ENCODE measurements at places on chromosomes 2 and 18.
A peak's percentile ranks its signal among the peaks of the same experiment; 100 is the strongest.

DNA sequence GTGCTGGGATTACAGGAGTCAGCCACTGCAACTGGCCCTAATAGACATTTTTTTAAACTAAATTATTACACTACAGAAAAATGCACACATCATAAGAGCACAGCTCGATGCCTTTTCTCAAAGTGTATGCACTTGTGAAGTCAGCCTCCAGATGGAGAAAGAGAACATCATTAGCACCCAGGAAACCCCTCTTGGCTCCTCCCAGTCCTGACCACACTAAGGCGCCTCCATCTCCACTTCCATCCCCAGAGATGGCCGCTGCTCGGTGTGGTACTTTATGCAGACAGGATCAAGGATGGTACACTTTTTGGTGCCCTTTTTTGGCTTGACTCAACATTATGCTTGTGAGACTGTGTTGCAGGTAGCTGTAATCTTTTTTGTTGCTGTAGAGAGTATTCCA lies 34.8 kb downstream of the RRM2 start:
- no peak for DNase-seq

DNA sequence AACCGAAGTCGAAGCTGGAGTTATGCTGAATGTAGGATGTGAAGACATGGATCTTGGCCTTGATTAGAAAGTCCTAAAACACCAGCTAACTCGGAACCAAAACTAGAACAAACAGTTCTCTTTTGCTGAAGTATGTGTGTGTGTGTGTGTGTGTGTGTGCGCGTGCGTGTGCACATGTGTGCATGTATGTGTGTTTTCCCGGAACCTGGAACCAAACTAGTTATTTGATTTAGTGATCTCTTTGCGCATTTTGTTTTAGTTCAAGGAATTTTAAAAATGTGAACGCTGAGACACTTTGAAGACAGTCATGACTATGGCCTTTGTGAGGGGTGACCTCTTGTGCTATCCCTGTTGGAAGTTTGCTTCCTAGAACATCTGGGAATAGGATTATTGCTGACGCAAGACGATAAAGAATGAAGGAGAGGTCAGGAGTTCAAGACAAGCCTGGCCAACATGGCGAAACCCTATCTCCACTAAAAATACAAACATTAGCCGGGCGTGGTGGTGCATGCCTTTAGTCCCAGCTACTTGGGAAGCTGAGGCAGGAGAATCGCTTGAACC lies 23.8 kb downstream of the FHL2 start:
- DNase-seq, result no peak

GRCh38 chr18:40159141-40160017 lies 1795.7 kb upstream of the PIK3C3 start:
- DNase-seq, result no peak

- no peak for DNase-seq
Measured at GRCh38 chr2:23594460-23594825, 209.5 kb downstream of the KLHL29 start.

GRCh38 chr2:126826491-126826890 lies 72.2 kb upstream of the TEX51 start:
- no peak for DNase-seq

DNA sequence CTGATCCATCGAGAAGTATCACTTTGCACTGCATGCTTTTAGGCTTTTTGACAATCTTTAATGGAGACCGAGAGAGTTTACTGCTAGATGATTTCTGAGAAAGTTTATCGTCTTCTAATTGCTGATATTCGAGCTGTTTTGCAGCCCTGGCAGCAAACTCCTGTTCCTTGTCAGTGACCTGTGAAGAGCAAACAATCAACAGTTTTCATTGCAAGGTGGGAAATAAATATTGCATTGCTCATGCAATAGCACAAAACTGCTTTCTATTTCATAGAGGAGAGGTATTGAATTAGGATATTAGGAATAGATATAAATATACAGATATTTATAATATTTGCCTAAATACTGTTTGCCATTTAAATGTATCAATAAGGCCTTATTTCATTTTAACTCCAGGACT lies 65.5 kb downstream of the EPB41L3 start:
- no peak for DNase-seq

DNA sequence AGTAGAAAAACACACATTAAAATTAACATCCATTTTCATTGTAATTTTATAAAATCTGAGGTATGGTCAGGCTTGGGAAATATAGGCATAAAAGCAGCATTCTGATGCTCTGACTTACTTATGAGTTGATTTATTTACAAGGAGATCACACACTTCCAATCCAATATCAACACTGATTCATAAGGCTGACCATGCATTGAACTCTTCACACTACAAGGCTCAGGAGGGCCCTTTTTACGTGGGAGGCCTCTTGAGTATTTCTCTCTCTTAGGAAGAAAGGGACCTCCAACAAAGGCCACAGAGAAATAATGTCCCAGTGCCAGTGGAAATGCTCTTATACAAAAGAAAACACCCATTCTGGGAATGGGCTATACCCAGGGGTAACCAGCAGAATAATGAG lies 222.8 kb downstream of the NAPG start:
- no peak for DNase-seq

- DNase-seq, result no peak
Measured at GRCh38 chr2:105005181-105005951, 32.5 kb upstream of the MRPS9 start.

DNA sequence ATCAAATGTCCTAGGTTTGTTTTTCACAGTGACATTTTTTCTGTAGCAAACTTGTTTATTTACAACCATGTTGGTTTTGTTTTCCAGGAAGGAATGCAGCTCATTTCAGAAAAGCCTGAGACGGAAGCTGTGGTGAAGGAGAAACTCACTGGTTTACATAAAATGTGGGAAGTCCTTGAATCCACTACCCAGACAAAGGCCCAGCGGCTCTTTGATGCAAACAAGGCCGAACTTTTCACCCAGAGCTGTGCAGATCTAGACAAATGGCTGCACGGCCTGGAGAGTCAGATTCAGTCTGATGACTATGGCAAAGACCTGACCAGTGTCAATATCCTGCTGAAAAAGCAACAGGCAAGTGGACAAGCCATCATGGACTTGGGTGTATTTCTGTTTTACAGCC lies 79.2 kb upstream of the EML6 start:
- no peak for DNase-seq

DNA sequence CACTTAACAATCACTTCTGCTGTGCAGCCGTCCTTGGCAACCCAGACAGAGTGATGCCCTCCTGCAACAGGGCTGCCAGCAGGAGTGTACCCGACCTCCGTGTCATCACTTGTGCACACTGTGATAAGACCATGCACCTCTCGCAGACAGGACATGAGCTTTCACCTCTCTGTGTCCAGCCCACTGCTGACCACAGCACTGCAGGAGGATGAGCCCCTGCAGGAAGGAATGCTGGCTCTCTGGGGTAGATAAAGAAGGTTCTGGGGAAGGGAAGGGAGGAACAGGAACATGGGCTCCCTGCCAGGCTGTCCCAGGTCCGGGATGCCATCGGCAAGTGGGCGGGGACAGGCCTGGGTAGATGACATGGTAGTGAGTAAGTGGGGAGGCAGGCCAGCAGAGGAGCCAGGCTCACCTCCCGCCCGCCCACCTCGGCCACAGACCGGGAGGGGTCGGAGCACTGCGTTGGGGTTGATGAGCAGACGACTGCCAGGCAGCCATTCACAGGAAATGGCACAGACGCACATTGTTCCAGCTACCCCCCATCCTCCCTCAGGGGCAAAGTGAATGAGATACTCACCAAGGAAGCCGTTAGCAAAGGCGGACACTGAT lies 18.6 kb upstream of the COL6A3 start:
- peak; percentile 61 for DNase-seq

- DNase-seq, result no peak
Measured at GRCh38 chr2:229665158-229665557, 49.2 kb downstream of the DNER start.

DNA sequence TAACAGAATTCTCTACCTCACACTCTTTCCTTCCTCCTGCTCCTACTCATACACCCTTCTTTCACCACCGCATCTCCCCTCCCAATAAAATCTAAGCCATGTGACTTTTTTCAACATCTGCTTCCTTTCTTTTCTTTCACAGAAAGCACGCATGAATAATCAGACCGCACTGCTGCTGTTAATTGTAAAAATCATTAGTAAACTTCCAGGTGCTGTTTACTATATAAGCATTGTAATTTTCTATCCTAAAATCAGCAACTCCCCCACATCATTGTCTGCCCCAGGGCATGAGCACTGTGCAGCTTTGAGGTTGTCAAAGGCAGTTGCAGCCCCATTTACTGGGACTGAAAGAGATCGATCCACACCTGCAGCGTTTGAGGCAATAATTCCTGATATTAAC lies 782.6 kb upstream of the ID2 start:
- DNase-seq, result no peak

DNA sequence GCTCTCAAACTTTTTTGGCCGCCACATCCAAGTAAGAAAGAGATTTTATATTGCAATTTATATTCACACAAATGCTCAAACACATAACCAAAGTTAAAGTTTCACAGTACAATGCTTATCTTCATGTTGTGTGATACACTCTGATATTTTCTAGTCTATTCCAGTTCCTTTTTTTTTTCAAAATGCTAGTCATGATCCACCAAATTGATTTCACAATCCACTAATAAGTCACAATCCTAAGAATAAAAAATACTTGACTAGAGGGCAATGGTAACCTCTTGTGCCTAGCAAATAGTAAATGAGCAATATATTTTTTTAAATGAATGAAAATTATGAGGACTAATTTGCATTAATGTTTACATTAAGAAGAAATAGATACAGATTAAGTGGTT lies 5.8 kb upstream of the PTPN4 start:
- no peak for DNase-seq

- no peak for DNase-seq
Measured at GRCh38 chr2:199591826-199592225, 134.1 kb upstream of the SATB2 start.

DNA sequence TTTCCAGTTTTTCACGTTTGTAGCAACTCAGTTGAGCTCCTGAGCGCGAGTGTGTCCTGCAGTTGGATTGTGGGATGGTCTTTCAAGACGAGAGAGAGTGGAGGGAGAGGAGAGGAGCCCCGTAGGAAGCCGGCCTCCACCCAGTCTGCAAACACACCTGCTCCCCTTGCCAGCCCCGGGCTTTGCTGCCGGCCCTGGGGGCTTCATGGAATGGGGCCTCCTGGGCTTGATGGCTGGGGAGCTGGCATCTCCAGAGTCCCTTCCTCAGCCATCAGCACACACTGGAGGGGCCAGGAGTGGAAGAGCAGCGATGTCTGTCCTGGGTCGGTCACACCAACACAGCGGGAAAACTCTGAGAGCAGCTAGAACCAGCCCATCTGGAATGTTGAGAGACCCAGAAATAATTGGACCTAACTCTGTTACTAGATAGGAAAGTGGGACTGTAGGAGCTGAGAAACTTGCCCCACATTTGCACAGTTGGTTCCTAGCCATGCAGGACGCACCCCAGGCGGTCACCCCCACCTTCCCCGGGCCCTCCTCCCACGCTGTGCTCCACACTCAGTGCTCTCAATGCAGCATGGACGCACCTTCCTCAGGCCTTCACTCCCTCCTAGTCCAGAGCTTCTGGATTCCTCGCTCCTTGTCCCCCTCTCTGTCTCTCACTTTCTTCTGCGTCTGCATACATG lies 69.6 kb downstream of the PTGR3 start:
- DNase-seq, result no peak

GRCh38 chr18:28855989-28856388 lies 679.1 kb upstream of the CDH2 start:
- DNase-seq, result no peak
